ENCODE measurements at places on chromosomes 4 and X.

DNA sequence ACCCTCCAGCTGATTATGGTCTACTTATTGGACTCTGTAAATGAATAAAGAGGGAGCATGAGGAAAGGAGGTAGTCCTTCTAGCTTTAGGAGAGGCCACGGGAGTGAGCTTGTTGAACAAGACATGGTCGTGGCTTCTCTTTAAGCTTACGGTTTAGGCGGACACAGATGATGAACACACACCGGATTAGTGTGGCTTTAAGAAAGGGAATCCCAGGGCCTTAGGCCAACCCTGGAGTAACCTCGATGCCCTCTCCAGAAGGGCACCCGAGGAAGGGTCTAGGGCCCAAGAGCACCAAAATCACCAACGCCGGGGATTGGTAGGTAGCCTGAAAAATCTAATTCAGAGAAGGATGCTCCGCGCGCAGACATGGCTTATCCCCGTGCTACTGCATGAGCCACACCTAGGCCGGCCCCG lies 39.4 kb downstream of the ERVMER34-1 start:
- DNase-seq: no peak

GRCh38 chr4:149831656-149832208 lies 16.1 kb upstream of the IQCM start:
- DNase-seq: no peak

- DNase-seq: no peak
Observed at GRCh38 chr4:173257732-173258717, 76.1 kb downstream of the HMGB2 start.

DNA sequence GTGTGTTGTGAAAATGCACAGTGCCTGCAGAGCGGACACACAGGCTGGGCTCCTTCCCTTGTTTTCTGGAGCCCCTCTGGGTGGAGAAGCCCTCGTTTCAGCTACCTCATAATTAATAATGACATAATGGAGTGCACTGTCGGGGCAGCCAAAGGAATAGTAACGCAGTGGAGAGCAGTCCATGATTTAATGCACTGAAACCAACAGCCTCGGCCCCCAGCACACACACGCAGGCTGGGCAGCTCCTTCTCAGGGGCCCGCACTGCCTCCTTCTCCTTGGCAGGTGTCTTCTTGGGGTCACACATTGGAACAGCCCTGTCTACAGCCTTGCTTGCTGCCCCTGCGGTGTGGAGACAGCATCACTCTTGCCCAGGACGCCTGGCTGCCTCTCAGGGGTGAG lies 89.2 kb downstream of the DCTD start:
- no peak for DNase-seq

DNA sequence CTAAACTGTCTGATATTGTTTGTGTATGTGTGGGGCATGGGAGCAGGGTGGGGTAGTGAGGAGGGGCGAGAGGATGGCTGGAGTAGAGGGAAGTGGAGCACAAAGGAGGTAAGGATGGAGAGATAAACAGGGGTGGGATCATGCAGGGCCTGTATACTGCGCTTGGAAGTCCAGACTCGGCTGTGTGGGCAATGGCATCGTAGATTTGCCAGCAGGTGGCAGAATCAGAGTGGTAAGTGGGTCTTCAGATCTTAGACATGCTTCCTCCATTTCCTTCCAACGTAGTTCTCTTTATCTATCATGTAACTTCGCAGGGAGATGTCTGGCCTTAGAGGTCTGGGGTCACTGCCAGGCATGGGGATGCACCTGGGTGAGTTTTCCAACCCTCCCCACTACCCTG lies 155.5 kb downstream of the PDGFRA start:
- no peak for DNase-seq

DNA sequence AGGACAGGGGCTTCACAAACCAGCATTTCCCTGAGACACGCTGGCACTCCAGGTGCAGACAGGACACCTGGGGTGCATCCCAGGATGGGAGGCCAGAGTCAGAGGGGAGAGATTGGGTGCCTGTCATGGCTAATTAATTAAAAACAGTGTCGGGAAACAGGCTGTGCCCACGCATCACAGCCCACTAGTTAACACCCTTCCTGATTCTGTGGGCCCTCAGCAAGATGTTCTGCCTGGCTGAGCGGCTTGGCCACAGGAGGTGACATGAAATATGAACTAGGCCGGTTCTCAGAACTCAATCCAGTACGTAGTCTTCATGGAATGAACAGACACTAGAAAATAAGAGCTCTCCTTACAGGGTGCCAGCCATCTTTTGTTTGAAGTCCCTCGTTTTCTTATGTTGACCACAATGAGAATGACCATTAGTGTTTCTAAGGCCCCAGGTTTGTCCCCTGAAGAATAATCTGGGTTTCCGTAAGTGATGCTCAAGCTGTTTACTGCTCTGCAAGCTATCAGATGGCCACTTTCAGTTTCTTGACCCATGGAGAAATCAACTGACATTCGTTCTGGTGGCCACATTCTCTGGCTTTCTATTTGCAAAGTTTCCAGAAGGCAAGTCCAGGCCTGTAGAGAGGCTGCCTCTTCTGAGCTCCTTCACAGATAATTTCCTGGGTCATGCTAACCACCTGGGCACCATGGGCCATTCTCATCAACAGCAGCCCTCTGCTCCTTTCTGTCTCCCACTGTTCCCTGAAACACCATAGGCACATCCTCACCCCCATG lies 72.3 kb downstream of the SLC34A2 start:
- no peak for DNase-seq

DNA sequence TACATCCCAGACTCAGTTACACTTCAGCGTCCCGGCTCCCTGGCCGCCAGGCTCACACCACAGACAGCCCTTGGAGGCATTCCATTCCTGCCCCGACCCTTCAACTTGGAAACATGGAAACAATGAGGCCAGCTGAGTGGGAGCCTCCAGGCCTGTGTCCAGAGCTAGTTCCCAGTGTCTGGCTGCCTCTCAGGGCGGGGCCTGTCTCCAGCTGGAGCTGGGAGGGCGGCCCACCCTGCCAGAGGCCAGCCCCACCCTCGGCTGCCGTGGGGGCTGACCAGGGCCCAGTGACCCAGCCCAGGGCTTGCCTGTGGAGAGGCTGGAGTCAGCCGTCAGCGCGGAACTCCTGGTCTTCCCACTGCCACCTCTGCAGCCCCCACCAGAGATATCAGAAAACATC lies 37.4 kb upstream of the SPON2 start:
- no peak for DNase-seq

GRCh38 chrX:79366873-79367749 lies at the start of gene ITM2A:
TSS of gene ITM2A (minus strand) at chrX:79367334. CDS start at chrX:79367215, 119 bp downstream.
- DNase-seq: no peak

DNA sequence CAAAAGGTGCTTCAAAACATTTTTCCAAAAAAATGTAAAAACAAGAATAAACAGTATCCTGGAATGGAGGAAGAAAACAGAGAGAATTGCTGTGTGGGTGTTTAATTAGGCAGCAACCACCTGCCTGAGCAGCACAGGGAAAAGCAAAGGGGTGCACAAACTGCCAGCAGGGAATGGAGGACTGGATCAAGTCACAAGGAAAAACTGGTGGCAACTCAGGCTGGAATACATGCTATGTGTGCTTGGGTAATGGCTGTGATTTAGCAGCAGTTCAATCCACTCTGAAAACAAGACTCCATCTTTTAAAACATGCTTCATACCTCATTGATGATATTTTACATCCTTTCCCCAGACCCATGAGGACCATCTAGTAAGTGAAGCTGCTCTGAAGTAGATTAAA lies 179.5 kb downstream of the HS6ST2 start:
- DNase-seq: no peak

GRCh38 chr4:113674251-113674650 lies 87.3 kb downstream of the CAMK2D start:
- no peak for DNase-seq

DNA sequence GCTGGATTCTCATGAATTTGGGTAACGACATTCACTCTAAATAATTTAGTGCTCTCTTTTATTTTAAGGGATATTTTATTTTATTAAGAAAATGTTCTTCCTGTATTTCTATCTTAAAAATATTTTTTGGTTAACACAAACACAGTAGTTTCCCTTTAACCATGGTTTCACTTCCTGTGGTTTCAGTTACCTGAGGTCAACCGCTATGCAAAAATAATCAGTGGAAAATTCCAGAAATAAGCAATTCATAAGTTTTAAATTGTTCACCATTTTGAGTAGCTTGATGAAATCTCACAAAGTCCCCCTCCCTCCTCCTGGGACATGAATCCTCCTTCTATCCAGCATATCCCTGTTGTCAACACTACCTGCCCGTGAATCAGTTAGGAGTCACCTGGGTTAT lies 71.4 kb downstream of the GBA3 start:
- DNase-seq: no peak

Data from cortex of kidney (tissue), 1 donor.